ENCODE measurements at places on chromosomes 11 and 22.

- DNase-seq = no peak
Observed at GRCh38 chr11:31106326-31106725, 263.2 kb downstream of the DCDC1 start.

- no peak for DNase-seq
Observed at GRCh38 chr11:99766811-99767210, 746.1 kb downstream of the CNTN5 start.

GRCh38 chr11:89220684-89221339 lies 43.1 kb downstream of the TYR start:
- DNase-seq = no peak

- DNase-seq = no peak
Observed at GRCh38 chr22:20117633-20118299, 740 bp upstream of the TRMT2A start.

DNA sequence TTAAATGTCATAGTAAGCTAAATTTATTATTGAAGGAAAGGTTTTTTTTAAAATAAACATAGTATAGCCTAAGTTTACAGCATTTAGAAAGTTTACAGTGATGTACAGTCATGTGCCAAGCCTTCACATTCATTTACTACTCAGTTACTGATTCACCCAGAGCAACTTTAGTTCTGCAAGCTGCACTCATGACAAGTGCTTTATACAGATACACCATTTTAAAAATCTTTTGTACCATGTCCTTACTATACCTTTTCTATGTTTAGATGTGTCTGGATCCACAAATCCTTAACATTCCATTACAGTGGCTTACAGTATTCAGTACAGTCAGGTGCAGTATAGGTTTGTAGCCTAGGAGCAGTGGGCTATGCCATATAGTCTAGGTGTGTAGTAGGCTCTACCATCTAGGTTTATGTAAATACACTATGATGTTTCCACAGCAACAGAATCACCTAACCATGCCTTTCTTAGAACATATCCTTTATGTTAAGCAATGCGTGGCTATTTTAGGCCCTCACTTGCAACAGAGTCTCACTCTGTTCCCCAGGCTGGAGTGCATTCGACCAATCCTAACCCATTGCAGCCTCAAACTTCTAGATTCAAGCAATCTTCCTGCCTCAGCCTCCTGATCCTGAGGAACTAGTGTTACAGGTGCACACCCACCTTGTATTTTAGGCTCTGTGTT lies 79.5 kb upstream of the SLC25A18 start:
- no peak for DNase-seq

- no peak for DNase-seq
Observed at GRCh38 chr11:69257134-69257533, 36.8 kb upstream of the MYEOV start.

DNA sequence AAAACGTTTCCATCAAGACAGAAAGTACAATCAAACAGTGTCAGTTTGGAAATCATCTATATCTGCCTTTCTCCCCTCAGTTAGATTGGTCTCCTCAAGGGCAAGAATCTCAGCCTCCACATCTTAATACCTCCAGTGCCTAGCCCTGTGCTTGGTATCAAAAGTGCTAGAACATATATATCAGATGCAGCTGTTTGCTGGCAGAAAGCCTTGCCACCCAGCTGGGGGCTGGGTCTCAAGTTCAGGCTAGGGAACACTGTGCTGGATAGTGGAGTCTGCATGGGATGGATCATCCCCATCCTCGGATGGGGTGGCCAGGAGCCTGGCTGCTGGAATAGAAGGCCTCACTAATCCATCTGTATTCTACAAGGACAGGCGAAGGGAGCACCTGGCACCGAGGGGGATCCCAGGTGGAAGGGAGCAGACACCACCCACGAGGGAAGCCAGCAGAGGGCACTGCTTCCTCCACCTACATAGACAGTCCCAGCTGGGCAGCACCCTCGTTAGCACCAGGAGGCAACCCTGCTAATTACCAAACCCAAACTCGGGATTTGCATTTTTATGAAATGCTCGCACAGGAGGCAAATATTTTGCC lies 602.2 kb downstream of the BUD13 start:
- DNase-seq = no peak

DNA sequence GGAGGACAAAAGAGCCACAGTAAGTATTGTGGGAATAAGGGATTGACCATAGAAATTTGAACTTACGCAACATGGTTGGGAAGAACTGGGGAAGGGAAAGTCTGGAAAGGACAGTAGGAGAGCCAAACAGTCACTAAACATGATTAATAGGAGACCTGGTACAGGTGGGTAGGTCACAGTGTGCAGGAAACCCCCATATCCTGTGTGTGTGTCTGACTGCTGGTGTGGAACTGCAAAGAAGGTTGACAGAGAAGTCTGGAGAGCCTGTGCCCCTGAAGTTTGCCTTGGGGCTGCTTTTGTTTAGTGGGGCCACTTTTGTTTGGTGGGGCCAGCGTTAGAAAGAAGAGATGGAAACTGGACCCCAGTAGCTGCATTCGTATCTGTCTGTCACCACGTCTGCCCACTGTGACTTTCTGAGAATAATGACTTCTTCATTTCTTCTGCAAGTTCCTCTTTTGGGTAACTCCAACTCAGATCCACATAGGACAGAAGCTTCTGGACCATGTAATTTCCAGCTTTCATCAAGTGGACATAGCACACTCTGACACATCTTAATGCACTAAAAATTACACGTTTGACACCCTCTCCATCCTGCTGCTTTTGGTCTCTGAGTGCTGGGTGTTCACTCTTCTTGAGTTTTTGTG lies 126.8 kb upstream of the RAG2 start:
- DNase-seq = no peak

DNA sequence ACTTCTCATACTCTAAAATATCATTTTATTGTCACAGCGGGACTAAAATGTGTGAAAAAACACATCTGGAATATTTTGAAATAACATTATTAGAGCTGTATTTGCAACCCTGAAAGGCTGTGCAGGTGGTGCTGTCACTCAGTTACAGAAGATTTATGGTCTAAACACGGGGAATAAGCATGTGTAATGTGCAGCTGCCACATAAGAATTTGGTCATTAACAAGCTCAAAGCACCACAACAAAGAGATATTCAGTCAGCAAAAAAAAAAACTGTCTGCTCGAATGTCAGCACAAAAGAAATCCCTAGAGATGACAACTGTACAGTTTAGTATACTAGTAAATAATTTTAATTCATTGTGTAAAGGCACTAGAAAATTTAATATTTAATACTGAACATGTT lies 31.3 kb downstream of the TMEM123 start:
- no peak for DNase-seq

DNA sequence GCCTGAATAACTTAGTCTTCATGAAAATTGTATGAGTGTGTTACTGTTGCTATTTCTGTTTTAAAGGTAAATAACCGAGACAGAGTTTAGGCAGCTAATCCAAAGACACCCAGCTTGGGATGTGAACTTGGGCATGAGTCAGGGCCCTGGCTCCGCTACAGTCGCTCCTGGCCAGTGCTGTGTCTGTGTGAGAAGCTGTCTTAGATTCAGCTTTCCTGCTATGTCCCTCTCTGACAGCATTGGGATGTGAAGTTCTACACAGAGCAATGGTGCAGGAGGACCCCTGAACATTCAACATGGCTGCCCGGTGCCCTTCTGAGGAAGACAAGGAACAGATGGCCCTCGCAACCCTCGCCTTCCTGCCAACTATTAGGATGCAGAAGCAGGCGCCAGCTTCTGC lies 49.4 kb downstream of the GALNT18 start:
- no peak for DNase-seq

DNA sequence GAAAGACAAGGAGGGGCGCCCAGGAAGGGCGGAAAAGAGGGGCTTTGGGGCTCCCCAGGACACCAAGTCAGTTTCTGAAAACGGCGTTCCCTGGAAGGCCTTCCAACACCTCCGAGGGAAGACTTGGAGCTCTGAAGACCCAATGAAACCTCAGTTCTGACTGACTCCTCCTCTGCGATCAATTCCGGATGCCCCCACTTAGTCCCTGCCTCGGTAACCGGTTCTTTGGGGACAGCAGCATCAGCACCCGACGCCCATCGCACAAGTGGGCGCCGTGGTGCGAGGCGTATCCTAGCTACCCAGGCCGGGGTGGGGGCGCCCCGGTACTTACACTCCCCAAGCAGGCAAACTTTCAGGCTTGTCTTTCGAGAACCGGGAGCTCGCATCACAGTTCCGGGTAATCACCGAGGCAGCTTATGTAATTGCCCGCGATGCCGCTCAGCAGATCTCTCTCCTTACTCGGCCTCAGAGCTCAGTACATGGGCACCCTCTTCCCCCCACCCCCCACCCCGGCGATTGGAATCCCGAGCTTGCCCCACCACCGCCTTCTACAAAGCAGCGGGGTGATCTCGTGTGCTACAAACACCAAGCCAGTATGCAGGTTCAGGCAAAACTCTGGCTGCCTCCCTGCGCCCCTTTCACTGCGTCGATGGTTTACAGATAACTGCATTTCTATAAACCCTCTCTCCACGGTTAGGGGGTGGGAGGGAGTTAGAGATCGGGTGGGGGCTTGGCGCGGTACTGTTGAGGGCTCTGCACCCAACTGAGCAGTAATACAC lies 2.0 kb downstream of the TENM4 start:
- peak; percentile 14 for DNase-seq

GRCh38 chr11:68923614-68924013 lies 19.9 kb downstream of the IGHMBP2 start:
- no peak for DNase-seq

GRCh38 chr11:107683807-107684206 lies 28.0 kb downstream of the SLN start:
- no peak for DNase-seq

- DNase-seq = peak; percentile 16
Observed at GRCh38 chr22:45817745-45818423, 146.2 kb downstream of the ATXN10 start.

- DNase-seq = peak; percentile 28
Observed at GRCh38 chr11:14373941-14374646, 15.1 kb upstream of the RRAS2 start.

GRCh38 chr22:22552630-22553029 lies 6.4 kb downstream of the PRAME start:
- no peak for DNase-seq

DNA sequence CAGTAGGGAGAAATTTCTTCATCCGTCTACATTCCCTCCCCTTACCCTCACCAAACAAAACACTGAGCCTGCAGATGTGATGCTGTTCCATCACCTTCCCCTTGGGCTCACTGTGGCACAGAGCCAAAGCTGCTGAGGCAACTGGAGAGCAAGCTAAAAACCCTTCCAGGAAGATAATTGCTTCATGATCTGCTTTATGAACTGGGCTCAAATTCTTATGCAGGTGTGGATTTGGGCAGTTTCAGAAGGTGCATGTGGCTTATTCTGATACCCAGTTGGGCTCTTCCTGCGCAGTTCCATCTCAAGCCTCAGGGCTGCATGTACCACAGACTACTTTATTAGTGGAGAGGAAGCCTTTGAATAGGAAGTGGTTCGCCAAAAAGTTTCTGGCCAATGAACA lies 58.3 kb downstream of the AAMDC start:
- peak; percentile 69 for DNase-seq

- no peak for DNase-seq
Observed at GRCh38 chr11:84719935-84720577, 907.1 kb downstream of the DLG2 start.

GRCh38 chr11:116702772-116703385 lies 69.9 kb downstream of the BUD13 start:
- DNase-seq = no peak

DNA sequence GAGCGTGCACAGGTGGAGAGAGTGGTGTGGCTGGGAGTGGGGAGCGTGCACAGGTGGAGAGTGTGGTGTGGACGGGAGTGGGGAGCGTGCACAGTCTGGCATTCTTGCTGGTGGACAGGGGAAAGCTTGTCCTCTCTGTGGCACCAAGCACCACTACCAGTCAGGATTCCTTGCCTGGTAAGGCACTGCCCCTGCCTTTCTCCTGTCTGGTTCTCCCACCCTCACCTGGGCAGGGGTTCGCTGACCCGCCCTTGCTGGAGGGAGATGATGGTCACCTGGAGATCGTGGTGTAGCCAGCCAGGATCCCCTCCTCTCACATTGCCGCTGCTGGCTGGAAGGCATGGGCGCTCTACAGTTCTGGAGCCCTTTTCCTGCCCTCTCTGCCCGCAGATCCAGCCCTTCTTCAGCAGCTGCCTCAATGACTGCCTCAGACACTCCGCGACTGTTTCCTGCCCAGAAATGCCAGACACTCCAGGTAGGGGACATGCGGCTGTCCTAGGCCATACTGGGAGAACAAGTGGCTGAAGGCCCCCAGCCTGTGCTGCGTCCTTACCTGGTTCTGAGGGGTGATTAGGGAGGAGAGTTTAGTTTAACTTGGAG lies 16.7 kb downstream of the TMEM121B start:
- DNase-seq = no peak

- DNase-seq = no peak
Observed at GRCh38 chr11:65726660-65727059, 6.1 kb upstream of the RNASEH2C start.

DNA sequence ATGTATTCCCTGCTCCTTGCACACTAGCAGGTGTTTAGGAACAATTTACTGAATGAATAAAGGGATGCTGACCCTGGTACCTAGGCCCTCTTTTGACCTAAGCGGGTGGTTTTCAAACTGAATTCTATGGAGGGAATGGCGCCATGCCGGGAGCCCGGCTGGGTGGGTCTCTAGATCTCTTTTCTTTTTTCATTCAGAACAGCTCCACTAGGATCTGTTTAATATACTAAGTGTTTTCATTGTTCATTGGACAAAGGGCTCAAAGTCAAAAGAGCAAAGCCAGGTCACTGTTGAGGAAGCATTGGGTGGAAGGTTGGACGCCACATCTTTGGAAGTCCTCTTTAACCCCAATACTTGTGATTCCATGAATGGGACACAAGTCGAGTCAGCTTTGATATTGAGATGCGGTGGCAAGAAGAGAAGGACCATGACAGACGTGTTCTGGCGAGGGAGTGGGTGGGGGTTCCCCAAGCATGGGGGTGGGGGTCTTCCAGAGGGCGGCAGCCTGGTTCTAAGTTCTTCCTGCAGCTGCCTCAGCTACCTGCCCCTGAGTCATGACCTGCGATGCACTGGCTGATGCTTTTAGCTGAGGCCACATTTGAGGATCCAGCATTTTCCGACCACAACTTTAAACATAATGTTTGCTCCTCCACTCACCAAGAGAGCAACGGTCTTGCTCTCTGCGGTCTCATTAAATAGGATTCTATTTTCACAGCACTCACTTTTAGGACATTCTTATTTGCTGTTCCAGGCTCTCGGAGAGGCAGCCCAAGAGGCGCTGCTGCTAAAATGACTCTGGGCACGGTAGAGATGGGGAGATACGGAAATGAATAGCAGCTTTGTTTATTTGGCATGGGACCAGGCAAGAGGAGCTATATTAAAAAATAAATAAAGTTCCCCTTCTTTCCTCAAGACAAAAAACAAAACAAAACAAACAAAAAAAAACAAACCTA lies 100.6 kb downstream of the FBXO7 start:
- no peak for DNase-seq

- no peak for DNase-seq
Observed at GRCh38 chr11:61963282-61964057, 4.0 kb downstream of the FTH1 start.

DNA sequence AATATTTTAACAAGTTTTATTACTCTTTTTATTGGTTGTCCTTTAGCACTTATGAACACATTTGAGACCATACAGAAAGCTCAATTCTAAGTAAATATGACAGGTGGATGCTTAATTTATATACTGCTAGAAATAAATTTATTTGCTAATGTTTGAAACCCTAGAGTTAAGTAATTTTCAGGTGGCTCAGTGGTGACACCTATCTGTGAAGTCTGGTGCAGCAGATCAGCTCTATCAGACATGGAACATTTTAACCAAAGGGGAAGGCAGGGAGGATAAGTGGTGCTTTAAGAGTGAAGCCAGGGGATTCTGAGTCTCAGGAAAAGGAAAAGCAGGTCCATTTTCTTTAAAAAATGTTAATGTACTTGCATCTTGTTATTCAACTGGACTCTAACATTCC lies 175.8 kb downstream of the DSCAML1 start:
- DNase-seq = no peak

GRCh38 chr11:115699733-115700132 lies 195.5 kb upstream of the CADM1 start:
- DNase-seq = no peak

Data from tibial nerve (tissue), 4 donors.